ENCODE measurements at places on chromosomes 4 and X.
A peak's percentile ranks its signal among the peaks of the same experiment; 100 is the strongest.

DNA sequence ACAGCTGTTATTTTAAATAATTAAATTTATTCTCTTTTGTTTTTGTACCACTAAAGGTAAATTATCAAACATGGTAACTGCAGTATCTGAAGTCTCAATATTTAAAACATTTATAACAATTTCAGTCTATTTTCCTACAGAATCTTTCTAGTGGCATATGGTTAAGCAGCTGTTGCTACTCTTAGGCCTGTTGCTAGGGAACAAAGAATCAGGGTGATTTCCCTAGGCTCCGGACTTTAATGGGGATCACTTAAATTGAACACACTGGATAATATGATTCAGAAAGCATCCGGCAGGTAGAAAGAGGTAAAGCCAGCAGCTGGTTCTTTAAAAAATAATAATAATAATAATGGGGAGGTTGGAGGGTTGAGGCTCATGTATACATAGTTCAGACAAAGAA, 17.6 kb downstream of the FBXO8 start:
- no peak for DNase-seq

DNA sequence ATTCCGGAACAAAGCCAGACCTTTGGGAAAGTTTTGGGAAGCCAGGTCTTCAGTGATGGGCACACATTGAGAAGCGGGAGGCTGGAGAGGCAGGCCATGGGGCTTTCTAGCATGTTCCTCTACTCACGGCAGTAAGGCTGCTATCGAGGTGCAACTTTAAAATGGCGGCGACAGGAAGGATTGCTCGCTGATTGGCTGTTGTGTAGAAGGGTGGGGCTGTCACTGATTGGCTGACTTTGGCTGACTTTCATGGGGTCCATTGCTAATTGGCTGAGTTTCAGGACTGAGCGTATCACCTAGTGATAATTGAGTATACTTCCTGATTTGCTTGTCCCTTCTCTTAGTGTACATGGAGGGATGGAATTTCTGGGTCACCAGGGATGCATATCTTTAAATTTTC, 19.7 kb upstream of the GLOD5 start:
- no peak for DNase-seq

- DNase-seq: no peak
Measured at GRCh38 chr4:14267373-14268060, 640.0 kb upstream of the BOD1L1 start.

GRCh38 chrX:9122519-9123245, 88.8 kb upstream of the FAM9B start:
- no peak for DNase-seq

GRCh38 chrX:10142041-10142599, 14.7 kb upstream of the CLCN4 start:
- DNase-seq: no peak

GRCh38 chr4:22410645-22411247, 105.1 kb downstream of the ADGRA3 start:
- DNase-seq: peak; percentile 11

- DNase-seq: no peak
Measured at GRCh38 chr4:14180166-14180565, 552.6 kb upstream of the BOD1L1 start.

GRCh38 chr4:142858446-142858845, 12.3 kb upstream of the INPP4B start:
- DNase-seq: no peak

- DNase-seq: peak; percentile 30
Measured at GRCh38 chrX:14528629-14529289, 577 bp upstream of the GLRA2 start.

Measured in NCI-H460 (cell line).